ENCODE measurements at places on chromosomes 2 and 18. TPM values are rescaled to one million over a fixed set of nuclear protein-coding genes. Genes with fewer than 3 reads are reported as not detected.

Gene CYB5A
- total RNA-seq = 223 TPM

Gene ABCG8
- total RNA-seq = not detected

GRCh38 chr2:4973973-4974372, 718.2 kb upstream of the SOX11 start:
- H3K27me3 ChIP-seq = peaks cover 4% of the 10 kb centered on the region
- H3K4me3 ChIP-seq = no peak overlapping the region
- DNase-seq = no peak
- no peaks in the 10 kb centered on the region for H3K36me3 ChIP-seq
- no peaks in the 10 kb centered on the region for H3K4me1 ChIP-seq
- no peak overlapping the region for H3K27ac ChIP-seq

DNA sequence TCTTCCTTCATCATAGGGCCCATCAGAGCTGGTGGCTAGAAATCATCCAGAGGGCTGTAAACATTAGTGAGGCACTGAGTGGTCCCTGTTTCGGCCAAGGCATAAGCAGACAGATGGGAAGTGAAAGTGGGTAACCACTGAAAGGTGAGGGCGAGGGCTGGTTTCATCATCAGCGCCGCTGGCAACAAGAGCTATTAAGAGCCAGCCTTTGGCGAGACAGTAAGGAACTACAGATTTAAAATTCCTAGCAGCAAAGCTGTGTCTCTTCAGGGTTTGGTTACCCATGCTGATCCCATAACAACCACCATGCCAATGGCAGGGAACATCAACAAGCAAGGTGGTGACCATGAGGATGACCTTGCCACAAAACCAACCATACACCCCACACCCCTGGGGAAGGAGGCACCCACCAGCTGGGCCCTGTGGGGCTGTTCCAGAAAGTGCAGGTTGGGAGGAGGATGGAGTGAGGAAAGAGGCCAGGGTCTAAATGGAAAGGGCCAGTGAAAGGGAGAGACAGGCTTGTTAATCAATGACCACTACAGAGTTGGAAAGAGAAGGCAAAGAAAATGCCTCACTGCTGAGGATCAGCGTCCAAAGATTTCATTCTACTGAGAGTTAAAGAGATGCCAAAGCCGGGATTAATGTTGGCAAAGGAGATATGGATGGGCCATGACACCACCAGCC, 9.0 kb upstream of the SLC20A1 start:
- DNase-seq = no peak
- no peak overlapping the region for H3K27ac ChIP-seq
- H3K4me1 ChIP-seq = peaks cover 4% of the 10 kb centered on the region

DNA sequence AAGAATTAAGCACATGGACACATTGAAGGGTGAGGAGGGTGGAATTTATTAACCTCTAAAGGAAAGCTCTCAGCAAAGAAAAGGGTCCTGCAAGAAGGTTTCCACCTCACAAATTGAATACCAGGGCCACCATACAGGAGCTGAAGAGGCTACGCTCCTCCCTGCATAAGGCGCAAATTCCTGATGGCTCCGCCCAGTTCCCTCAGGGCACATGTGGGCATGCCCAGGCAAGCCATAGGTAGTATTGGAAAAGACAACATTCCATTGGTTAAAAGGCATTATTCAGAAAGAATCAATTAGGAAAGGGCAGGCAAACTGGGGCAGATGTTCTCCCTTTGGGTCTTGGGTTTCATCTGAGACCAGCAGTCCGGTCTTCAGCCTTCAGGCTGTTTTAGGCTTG, 161.2 kb downstream of the PTPRM start:
- peaks cover 2% of the 10 kb centered on the region for H3K36me3 ChIP-seq
- peaks cover 14% of the 10 kb centered on the region for H3K4me1 ChIP-seq
- H3K27ac ChIP-seq = no peak overlapping the region
- H3K27me3 ChIP-seq = no peaks in the 10 kb centered on the region
- H3K4me3 ChIP-seq = no peak overlapping the region

GRCh38 chr18:65592435-65592834, 158.4 kb upstream of the CDH7 start:
- H3K4me3 ChIP-seq = no peak overlapping the region
- peaks cover 4% of the 10 kb centered on the region for H3K4me1 ChIP-seq
- no peak for DNase-seq

- no peak for DNase-seq
- no peak overlapping the region for H3K4me3 ChIP-seq
These were observed 49.3 kb upstream of the RAB6D start for GRCh38 chr2:131413148-131413747.

- no peaks in the 10 kb centered on the region for H3K27me3 ChIP-seq
- no peak for DNase-seq
- peaks cover 17% of the 10 kb centered on the region for H3K4me1 ChIP-seq
These were observed 116.6 kb upstream of the NOSTRIN start for GRCh38 chr2:168685600-168686451.

DNA sequence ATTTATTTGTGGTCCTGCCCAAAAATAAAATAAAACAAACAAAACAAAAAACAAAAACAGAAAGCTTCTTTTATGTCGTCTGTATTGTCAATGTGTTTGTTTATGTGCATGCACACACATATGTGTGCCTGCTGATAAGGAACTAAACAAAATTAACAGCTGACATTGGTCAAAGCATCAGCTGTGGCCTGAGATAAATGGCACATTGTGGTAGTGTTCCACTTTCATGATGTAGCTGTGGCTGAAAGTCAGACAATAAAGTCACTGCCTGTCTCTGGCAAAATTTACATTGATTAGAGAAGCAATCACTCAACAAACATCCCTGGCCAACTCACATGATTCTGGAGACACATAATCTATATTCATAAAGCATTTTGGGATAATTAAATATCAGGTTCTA, 203.4 kb upstream of the PIK3C3 start:
- H3K4me1 ChIP-seq = peaks cover 3% of the 10 kb centered on the region
- peaks cover 2% of the 10 kb centered on the region for H3K36me3 ChIP-seq
- no peak overlapping the region for H3K27ac ChIP-seq
- DNase-seq = no peak

GRCh38 chr18:45660746-45661145, 45.5 kb downstream of the SLC14A2 start:
- H3K36me3 ChIP-seq = no peaks in the 10 kb centered on the region
- peaks cover 7% of the 10 kb centered on the region for H3K27me3 ChIP-seq
- H3K27ac ChIP-seq = no peak overlapping the region
- DNase-seq = no peak

- no peaks in the 10 kb centered on the region for H3K27me3 ChIP-seq
- H3K27ac ChIP-seq = no peak overlapping the region
- no peaks in the 10 kb centered on the region for H3K36me3 ChIP-seq
- peaks cover 12% of the 10 kb centered on the region for H3K4me1 ChIP-seq
These were observed 322.2 kb downstream of the RDH14 start for GRCh38 chr2:18238209-18238608.

DNA sequence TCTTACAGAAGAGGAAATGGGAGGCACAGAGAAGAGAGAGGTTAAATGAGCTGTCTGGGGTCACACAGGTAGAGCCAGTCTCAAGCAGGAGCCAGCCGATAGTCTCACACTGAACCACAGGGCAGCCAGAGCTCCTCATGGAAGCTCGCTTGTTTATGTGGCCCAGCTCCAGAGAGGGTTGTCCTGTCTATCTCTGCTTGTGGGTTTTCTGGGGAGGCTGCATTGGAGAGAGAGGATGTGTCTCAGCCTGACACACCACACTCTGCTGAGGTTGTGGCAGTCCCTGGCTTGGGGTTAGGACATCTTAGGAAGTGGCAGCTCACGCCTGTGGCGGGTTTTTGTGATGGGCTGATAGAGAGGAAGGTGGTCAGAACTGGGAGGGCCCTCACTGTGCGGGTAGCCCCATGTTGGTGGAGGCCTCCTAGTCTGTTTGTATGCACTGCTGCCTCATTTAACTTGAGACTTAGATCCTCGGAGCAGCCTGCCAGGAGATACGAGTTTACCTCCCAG, 52.3 kb downstream of the TCF7L1 start:
- peaks cover 11% of the 10 kb centered on the region for H3K36me3 ChIP-seq
- peaks cover 25% of the 10 kb centered on the region for H3K4me1 ChIP-seq
- H3K4me3 ChIP-seq = no peak overlapping the region
- DNase-seq = no peak
- H3K27ac ChIP-seq = no peak overlapping the region
